ENCODE measurements at places on chromosomes 11 and 22.

DNA sequence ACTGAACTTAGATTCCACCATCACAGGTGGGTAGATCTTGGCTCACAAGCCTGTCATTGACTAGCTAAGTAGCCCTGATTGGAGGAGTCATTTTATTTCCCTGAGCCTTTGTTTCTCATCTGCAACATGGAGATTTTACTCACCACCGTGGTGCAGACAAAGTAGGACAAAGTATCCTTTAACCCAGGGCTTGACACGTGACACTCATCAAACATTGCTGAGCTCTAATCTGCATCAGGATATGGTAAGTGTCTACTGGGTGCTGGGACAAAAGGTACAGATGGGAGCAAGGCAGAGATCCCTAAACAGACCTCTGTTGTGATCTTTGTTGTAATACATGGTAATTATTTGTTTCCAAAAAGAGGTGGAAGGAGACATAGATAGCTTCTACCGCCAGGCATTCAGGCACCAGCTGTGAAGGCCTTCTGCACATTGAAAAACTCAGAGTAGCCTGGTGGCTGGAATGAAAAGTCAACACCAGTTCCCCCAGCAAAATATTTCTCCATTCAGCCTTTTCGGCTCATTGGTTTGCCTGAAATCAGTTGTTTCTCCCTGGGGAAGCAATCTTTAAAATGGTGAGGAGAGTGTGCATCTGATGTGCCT lies 18.3 kb upstream of the MICAL2 start:
- no peak for DNase-seq

DNA sequence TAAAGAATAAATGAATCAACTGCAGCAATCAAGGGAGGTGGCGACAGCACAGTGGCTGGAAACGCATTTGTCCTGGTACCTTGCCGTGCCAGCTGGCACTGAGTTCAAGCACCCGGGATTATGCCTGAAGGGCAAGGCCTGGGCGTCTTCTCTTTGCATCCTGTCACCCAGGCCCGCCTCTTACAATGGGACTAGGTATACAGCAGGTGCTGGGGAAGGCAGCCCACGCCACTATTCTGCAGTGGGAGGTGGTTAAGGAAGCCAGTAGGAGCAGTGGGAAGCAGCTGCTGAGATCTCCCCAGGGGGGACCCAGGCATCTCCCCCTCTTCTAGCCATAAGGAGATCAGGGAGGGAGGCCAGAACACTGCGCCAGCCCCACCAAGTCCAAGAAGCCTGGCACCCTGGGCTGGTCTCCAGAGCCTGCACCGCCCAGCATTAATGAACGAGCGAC lies 15.3 kb upstream of the BAIAP2L2 start:
- DNase-seq, result no peak

- no peak for DNase-seq
These were observed 21.0 kb downstream of the NNMT start for GRCh38 chr11:114316980-114317786.

DNA sequence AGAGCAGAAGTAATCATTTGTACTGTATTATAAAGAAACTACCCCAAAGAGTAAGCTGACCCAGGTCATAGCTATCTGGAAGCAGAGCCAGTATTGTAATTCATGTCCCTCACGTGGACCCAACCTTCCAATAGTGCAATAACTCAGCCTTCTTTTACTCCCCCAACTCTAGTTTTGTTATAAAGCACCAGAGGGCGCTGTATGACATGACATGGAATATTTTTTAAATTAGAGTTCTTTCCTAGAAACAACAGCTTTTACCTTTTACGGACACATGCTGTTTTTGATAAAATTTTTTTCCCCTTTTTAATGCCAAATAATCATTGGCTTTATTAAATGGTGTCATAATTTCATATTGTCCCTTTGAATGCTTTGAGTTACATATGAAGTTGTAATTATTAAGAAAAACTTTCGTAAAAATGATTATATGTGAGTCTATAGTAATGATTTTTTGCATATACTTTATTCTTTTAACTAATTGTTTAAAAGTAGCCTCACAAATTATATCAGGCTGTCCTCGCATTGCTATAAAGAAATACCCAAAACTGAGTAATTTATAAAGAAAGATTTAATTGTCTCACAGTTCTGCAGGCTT lies 76.9 kb downstream of the DKK3 start:
- peak; percentile 59 for DNase-seq

DNA sequence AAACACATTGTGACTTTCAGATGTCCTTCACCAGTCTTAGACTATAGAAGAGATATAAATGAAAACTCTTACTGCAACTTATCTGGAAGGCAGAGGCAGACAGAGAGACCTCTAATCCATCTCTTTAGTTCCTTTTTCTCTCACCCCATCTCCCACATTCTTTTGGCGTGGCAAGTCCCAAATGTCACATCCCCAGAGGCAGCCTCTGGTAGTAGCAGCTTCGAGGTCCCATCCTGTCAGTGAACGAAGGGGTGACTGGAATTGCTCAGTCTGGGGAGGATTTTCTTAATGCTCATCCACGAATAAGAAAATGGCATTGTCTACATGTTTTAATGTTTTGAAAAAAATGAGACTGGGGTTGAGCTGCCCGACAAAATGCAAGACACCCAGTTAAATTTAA lies 201.4 kb downstream of the GRIA4 start:
- DNase-seq, result no peak

DNA sequence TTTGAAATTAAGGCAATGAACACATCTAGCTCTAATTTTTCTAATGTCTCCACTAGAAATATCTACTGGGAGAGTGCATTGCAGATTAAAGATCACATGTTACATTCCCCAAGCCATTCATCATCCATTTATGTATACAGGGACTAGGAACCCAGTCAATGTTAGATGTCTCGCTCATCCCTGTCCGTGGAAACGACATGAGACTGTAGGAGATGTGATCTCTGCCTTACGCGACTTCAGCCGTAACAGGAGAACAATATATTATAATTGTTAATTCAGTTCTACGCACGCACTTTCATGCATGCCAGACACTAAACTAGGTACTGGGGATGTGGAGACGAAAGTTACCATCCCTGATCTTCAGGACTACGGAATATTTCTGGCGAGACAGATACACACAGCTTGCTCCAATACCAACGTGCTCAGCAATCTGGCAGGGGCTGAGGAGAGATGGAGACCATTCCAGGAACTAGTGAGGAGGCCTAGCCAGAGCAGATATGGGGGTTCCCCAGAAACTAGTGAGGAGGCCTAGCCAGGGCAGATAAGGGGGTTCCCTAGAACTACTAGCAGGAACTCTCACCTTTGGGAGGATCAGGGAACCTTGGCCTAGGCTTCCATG lies 706 bp downstream of the DCPS start:
- DNase-seq, result no peak

DNA sequence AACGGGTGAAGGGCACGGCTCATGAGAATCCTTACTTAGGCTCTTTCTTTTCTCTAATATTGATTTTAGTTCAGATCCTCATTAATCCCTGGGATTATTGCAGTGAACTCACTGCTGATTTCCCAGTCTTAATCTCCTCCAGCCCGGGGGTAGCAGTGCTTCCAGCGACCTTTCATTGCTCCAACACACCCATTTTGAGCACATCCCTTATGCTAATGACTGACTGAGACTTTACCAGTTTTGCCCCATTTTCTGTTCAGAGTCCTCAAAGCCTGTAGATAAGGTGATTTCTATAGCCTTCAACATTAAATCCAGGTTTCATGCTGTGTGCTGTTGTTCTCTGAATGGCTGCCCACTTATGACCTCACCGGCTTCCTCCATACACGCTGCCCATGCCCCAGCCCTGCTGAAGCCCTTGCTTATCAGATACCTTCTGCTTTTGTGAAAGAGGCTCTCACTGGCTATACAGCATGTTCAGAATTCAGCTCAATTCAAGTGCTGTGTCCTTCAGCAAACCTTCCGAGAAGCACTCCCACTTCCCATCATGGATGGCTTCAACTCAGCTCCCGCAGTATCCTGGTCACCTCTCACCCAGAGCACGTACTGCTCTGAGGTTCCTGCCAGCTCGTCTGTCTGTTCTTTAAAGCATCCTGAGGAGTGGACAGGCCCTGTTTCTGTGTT lies 49.0 kb downstream of the PPFIA1 start:
- DNase-seq, result no peak

GRCh38 chr11:11946180-11946579 lies 62.2 kb downstream of the DKK3 start:
- DNase-seq, result no peak

DNA sequence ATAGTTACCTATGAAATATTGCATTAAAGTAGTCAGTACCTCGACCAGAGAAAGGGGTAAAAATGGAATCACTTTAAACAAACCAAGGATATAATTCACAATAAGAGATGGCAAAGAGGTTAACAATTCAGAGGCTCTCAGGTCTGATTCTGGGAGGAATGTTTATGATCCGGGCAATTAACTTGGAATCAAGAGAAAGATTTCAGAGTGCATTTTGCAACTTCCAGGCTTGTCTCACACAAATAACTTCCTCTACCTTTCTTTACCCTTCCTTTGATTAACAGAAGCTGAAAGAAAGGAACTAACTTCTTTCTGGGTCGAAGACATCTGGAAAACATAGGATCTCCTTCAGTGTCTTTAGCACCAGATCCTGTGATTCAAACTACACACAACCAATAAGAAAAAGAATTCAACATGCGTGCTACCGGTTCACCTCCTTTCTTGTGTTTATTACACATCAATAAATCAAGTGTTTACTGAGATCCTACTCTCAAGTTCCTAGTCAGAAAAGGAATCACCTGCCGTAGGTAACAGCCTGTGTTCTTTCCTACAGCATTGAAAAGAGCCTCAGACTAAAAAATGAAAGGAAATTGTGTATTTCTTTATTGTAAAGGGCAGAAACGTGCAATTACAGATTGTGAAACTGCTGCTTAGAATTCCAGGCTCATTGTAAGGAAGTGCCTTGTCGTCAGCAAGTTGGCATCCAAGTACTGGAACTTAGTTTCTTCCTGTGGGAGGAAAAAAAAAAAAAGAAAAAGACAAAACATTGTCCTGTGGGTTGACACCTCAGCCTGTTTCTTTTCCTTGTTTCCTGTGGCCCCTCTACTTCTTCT lies 29.5 kb downstream of the CARD18 start:
- DNase-seq, result no peak

DNA sequence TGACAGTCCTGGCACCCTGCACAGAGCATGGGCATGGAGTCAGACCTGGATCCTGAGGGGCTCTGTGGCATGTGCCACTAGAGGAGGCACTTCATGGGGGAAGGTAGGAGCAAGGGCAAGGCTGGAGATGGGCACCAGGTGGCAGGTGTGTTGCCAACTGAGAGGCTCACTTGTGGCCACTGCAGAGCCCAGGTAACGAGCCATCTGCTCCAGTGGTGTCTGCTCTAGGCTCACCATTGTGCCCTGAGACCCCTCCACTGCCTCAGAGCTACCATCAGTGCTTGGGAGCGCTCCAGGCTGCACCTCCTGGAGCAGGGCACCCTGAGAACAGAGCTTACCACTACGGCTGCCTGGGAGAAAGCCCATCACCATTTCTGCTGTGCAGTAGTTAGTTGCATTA lies 1.3 kb upstream of the ZDHHC8 start:
- DNase-seq, result no peak

GRCh38 chr11:113006896-113007445 lies 45.8 kb downstream of the NCAM1 start:
- no peak for DNase-seq

- DNase-seq, result no peak
These were observed 9.1 kb upstream of the MAPK8IP1 start for GRCh38 chr11:45876401-45876800.

DNA sequence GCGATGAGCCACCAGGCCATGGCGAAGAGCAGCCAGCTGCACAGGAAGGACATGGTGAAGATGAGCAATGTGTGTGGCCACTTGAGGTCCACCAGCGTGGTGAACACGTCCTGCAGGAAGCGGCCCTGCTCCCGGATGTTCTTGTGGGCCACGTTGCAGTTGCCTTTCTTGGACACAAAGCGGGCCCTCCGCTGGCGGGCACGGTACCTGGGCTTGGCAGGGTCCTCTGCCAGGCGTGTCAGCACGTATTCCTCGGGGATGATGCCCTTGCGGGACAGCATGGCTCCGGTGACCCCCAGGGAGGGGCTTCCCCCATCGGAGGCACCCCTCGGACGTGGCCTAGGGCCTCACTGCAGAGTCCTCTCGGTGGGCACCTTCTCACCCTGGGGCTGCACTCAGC lies 648 bp downstream of the KCNJ11 start:
- DNase-seq, result no peak

DNA sequence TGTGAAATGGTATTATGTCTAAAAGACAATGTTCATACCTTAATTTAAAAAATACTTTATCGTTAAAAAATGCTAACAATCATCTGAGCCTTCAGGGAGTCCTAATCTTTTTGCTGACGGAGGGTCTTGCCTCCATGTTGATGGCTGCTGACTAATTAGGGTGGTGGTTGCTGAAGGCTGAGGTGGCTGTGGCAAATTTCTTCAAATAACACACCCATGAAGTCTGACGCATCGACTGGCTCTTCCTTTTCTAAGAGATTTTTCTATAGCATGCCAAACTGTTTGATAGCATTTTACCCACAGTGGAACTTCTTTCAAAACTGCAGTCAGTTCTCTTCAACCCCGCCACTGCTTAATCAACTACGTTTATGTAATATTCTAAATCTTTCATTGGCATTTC lies 33.6 kb downstream of the TCF20 start:
- no peak for DNase-seq

GRCh38 chr11:94671553-94672366 lies 96.4 kb upstream of the AMOTL1 start:
- DNase-seq, result no peak

DNA sequence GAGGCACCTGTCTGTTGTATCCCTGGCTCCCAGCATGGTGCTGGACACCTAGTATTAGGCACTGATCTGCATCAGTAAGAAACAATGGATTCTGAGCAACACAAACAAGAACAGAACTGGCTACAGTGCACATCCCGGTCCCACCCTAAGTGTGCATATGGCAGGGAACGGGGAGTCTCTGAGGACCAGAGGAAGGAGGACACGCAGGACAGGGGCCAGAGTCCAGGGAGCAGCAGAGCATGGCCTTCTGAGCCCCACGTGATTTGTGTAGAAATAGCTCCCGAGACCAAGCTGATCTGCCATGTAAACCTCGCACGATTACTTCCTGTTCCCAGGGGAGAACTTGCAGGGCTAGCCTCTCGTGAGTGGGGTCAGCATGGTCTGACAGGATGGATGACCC lies 12.7 kb upstream of the SNX32 start:
- DNase-seq, result no peak

DNA sequence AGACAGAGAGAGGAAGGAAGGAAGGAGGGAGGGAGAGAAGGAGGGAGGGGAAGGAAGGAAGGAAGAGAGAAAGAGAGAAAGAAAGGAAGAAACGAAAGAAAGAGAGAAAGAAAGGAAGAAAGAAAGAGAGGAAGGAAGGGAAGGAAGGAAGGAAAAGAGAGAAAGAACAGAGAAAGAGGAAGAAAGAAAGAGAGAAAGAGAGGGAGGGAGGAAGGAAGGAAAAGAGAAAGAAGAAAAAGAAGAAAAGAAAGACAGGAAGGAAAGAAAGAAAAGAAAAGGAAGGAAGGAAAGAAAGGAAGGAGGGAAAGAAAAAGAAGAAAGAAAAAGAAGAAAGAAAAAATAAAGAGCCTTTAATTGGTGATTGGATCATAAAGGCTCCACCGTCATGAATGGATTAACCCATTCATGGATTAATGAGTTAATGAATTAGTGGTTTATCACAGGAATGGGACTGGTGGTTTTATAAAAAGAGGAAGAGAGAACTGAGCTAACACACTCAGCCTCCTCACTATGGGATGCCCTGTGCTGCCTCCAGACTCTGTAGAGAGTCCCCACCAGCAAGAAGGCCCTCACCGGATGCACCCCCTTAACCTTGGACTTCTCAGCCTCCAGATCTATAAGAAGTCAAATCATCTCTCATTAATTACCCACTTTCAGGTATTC lies 9.0 kb upstream of the PLAAT2 start:
- peak; percentile 23 for DNase-seq
